ENCODE measurements at places on chromosomes 13 and 19. TPM values are rescaled to one million over a fixed set of nuclear protein-coding genes. Genes with fewer than 3 reads are reported as not detected.

Gene PINLYP
- 13.3 TPM for total RNA-seq

Gene C1QTNF9B
- total RNA-seq, result not detected

Gene ZNF442
- 3.4 TPM for total RNA-seq

GRCh38 chr19:5016781-5017180 is 47.9 kb downstream of the KDM4B start:
- DNase-seq, result no peak

DNA sequence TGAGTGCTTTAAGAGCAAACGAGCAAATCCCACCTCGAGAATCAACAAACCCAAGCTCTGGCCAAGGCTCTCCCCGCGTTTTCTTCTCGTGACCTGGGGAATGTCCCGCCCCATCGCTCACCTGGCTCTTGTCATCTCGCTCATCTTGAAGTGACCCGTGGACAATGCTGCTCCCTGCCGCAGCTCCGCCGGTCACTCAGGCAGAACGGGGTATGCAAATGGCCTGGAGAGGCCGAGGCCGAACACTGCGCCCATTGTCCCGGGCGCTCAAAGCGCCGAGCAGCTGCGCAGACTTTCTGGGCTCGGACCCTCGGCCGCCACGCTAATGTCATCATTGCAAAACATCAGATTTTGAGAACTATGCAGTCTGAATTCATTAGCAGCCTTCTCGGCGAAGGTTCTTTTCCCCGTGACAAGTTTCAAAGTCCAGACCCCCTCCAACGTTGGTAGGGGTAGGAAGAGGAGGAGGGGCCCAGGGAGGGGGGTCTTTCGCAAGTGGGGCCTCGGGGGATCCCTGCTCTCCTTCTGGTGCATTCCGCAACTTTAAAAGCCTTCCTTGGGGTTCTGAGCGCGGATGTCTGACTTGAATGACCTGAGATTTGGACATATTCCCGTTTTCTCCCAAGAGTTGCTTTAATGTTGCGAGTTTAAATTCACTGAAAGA is 39.7 kb downstream of the SOX1 start:
- no peak for DNase-seq
